Fibroblast of villous mesenchyme (primary cell): ENCODE measurements at places on chromosomes 16 and 17. TPM values are rescaled to one million over a fixed set of nuclear protein-coding genes. Genes with fewer than 3 reads are reported as not detected.

GRCh38 chr17:79420318-79421243, 190.3 kb downstream of the RBFOX3 start:
- DNase-seq, result no peak

- peak; percentile 15 for DNase-seq
Observed at GRCh38 chr17:19339341-19339815, 23.1 kb downstream of the B9D1 start.

DNA sequence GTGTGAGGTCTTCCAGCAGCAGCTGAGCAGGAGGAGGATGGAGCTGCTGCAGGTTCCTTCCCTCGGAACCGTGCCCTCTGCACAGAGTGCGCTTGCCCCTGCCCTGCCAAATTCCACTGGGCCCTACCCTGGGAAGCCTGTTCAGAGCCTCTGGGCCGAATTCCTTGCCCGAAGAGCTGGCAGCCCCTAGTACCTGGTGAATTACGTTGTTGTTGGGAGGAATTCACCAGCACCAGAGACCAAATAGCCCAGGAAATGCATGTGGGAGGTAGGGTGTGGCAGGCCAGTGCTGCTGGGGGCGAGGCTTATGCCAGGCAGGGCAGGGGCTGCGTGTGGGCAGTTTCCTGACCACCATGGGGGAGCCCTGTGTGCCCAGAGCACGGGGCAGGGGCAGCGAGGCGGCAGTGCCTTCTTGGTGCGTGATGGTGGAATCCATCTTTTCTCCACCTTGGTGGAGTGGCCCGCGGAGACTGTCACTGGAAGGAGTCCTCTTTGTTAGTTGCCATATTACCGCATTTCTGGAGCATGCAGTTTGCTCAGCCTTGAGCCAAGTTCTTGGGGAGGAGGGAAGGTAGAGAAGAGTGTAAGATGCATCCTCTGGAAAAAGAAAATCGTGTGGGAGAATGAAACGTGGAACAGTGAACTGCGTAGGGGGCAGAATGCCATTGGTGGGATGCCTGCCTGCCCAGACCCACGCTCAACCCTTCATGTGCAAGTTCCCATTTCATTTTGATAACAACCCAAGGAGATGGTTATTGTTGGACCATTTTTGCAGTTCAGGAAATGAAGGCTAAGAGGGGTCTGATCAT, 2.3 kb downstream of the MRC2 start:
- DNase-seq, result no peak

DNA sequence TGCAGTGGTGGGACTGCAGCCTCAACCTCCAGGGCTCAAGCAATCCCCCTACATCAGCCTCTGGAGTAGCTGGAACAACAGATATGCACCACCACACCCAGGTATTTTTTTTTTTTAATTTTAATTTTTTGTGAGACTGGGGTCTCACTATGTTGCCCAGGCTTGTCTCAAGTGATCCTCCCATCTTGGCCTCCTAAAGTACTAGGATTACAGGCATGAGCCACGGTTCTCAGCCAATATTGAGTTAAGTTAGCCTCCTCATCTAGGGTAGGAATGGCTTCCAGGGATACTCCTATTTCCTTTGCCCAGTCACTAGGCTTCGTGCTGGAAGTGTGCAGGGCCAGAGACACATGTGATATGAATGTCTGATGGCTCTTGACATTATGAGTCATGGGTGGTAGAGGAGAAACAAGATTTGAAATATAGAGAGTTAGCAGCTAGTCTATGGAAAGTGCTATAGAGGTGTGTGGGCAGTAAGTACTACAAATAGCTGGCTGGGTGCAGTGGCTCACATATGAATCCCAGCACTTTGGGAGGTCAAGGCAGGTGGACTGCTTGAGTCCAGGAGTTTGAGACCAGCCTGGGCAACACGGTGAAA, 8.0 kb upstream of the HES7 start:
- DNase-seq, result no peak

GRCh38 chr17:6796017-6796886, 20.2 kb downstream of the FBXO39 start:
- peak; percentile 13 for DNase-seq

DNA sequence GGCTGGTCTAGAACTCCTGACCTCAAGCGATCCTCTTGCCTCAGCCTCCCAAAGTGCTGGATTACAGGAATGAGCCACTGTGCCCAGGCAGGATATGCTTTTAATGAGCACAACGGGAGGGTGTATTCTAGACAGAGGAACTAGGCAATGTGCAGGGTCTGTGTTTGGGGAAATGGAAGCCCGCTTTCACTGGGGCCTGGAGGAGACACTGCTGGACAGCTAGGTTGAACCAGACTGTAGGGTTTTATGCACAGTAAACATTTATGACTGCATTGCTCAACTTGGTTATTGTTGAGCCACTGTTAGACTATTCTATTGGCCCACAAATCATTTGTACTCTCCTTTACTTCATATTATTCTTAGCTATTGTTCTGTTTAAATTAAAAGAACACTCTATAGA, 10.2 kb upstream of the SIAH1 start:
- DNase-seq, result no peak

- peak; percentile 10 for DNase-seq
Observed at GRCh38 chr17:60065867-60066266, 12.9 kb downstream of the HEATR6 start.

GRCh38 chr16:56953006-56953405, 8.7 kb upstream of the CETP start:
- no peak for DNase-seq

DNA sequence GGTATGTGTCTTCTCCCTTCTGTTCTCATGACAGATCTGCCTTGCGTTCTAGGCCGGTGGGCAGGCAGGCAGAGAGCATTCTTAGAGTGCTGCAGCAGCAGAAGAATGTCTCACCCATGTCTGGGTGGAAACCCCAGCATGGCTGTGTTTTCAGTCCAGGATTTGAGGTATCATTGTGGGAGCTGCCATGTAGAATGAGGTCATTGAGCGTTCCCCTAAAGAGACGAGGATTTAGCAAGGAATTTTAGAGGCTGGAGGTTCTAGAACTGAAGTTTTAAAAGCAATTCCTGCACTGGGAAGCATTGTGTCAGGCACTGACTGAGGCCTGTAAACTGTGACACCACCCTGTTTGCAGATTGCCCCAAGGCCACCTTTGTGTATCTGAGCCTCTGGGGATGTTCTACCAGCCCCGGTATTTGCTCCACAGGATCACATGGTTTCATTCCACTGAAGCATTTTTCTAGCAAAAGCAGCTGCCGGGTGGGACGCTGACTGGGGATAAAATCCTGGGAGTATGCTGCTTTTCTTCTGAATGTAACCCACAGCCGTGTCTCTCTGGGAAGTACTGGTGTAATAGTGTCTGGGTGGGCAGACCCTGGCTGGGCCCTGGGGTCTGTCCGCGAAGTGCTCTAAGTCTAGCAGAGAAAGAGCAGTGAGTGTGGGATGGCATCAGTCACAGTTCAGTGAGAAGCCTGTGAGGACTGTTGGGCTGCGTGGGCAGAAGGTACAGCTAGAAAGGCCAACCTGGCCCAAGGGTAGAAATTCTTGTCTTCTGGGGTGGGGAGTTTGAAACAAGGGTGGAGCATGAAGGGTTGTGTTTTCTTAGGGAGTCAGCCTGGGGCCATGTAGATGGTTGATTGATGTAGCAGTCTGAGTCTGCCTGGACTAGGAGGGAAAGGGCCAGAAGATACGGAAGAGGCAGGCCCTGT, 30.2 kb downstream of the PLCD3 start:
- DNase-seq, result peak; percentile 50

GRCh38 chr17:72063262-72063661, 57.6 kb upstream of the SOX9 start:
- DNase-seq, result no peak

DNA sequence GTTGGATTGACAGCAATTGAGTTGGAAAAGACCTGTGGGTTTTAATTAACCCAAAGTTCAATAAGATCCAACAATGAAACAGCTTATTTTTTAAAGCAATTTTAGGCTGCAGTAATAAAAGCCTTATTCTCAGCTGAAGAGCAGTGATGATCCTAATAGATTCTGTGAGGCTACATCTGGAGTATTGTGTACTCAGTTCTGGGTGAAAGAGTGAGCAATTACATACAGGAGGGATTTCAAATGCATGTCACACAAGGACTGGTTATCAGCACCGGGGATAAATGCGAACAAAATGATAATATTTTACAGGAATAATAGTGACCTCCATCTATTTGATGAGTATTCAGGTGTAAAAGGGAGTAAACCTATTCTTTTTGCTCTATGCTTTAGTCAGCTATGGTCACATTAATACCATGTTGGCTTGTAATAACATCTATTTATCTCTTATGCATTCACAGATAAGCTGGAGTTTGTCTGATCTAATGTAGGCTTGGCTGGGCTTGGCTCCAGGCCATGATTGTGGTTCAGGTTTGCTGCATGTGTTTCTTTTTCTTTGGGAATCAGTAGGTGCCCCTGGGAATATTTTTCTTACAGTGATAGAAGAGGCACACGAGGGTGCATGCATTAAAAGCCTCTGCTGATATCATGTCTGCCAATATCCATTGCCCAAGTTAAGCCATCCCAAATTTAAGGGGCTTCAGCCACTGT, 22.2 kb upstream of the TOX3 start:
- no peak for DNase-seq

- DNase-seq, result no peak
Observed at GRCh38 chr17:36127911-36128310, 24.3 kb downstream of the CCL4 start.

Gene MMP25
- under 0.01 TPM in 1 of 2 replicates, not detected in the other for total RNA-seq

Gene ZNF469
- 6.0 and 9.7 TPM in 2 replicates for total RNA-seq

Gene TVP23C
- total RNA-seq, result 45.4 and 52.7 TPM in 2 replicates
